ENCODE measurements at places on chromosomes 2 and 18.

- DNase-seq = no peak
Observed at GRCh38 chr2:120161190-120161589, 62.0 kb downstream of the TMEM185B start.

GRCh38 chr2:173359231-173359630 is 4.6 kb downstream of the CDCA7 start:
- DNase-seq = no peak

DNA sequence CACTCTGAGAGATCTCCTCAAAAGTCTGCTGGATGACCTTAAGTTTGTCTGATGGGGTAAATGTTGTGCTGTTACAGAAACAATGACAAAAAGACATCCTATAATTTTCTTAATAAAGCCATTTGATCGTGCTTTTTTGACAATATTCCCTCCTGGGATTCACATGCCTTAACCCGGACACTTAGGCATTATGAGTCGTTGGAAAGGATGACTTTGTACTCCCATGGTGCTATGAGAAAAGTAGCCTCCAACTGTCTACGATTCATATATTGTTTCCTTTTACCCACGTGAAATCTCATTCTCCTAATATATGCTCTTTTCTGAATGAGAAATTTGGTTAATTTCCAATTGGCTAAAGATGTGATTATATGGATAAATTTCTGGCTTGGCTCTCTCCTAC is 6.1 kb upstream of the MPP4 start:
- DNase-seq = no peak

DNA sequence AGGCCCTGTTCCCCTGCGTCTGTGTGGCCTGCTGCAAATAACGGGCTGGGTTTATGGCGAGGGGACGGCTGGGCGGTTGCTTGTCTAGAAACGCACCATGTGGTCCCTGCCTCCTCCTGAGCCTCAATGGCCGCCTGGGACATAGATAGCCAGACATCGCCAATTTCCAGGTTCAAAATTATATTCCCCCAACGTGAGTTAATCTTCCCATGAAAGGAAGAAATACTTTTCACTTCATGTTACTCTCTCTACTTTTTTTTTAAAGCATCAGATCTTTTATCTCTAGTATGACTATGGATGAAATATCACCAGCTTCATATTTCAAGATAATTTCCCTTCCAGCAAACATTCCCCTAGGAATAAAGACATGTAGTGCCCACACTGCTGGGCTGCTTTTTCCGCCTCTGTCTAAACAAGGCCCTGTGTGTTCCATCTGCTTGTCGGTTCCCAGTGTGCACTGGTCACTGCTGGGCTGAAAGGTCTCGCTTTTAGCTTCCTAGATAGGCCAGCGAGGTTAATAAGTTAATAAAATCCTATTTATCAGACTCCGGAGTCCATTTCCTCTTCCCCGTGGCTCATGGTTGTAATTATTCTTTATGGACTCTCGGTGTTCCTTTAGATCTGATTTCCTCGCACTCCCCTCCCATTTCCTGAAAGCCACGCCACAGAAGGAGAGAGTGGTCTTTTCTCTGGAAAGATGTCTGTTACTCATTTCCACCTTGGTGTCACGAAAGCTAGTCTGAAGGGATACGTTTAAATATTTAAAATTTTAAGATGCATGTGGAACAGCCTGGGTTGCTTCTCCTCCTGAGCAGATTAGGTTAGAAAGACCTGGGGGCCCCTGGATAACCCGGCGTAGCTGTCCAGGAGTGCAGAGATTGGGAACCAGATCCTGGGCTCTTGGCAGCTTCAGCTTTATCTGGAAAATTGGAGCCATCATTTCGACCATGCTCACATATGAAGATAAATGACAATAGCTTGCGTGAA is 196.6 kb upstream of the COPS8 start:
- DNase-seq = no peak

DNA sequence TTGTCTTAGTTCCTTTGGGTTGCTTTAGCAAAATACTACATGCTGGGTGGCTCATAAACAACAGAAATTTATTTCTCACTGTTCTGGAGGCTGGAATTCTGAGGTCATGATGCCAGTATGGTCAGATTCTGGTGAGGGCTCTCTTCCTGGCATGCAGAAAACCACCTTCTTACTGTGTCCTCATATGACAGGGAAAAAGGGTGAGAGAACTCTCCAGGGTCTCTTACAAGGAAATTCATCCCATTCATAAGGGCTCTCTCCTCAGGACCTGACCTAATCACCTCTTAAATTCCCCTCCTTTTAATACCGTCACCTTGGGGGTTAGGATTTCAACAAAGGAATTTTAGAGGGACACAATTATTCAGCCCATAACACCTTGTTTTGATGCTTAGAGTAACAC is 243.1 kb upstream of the TNP1 start:
- DNase-seq = no peak

DNA sequence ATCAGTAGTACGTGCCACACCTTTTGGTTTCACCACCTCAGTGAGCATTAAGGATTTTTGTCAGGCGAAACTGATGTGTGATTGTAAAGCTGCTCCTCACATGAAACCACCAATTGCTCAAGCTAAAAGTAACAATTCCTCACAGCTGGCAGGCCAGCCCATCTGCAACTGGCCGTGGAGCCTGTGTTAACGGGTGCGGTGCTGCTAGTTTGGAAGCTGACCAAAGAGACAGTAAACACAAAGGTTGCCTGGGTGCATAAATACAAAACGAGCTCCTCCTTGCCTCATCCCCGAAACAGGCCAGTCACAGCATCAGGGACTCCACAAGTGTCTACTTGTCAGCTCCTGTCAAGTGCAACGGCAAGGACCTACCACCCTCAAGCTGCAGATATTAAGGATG is 32.0 kb downstream of the LGALSL start:
- DNase-seq = no peak

DNA sequence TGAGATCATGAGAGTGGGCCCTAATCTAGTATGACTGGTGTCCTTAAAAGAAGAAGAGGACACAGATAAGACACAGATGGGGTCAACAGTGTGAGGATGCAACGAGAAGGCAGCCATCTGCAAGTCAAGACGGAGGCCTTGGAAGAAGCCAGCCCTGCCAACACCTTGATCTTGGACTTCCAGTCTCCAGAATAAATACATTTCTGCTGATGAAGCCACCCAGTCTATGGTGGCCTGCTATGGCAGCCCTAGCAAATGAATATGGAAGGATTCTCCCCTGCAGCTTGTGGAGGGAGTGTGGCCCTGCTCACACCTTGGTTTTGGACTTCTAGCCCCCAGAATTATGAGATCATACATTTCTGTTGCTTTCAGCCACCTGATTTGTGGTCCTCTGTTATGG is 12.3 kb downstream of the CTIF start:
- DNase-seq = no peak

Measured in naive thymus-derived CD8-positive, alpha-beta T cell (primary cell).